Activated CD8-positive, alpha-beta T cell treated with anti-CD3 and anti-CD28 coated beads for 36 hours (primary cell): ENCODE measurements at places on chromosomes 2 and 18. TPM values are rescaled to one million over a fixed set of nuclear protein-coding genes. Genes with fewer than 3 reads are reported as not detected.

DES gene
- total RNA-seq: not detected

GRCh38 chr2:98065808-98066207 is 21.2 kb upstream of the VWA3B start:
- H3K27ac ChIP-seq: no peak overlapping the region
- H3K27me3 ChIP-seq: peaks cover 17% of the 10 kb centered on the region
- no peak overlapping the region for H3K4me3 ChIP-seq
- no peaks in the 10 kb centered on the region for H3K4me1 ChIP-seq

GRCh38 chr2:236703906-236704305 is 134.3 kb downstream of the ACKR3 start:
- no peak overlapping the region for H3K4me3 ChIP-seq
- H3K4me1 ChIP-seq: no peaks in the 10 kb centered on the region
- no peak overlapping the region for H3K27ac ChIP-seq
- no peak for DNase-seq

DNA sequence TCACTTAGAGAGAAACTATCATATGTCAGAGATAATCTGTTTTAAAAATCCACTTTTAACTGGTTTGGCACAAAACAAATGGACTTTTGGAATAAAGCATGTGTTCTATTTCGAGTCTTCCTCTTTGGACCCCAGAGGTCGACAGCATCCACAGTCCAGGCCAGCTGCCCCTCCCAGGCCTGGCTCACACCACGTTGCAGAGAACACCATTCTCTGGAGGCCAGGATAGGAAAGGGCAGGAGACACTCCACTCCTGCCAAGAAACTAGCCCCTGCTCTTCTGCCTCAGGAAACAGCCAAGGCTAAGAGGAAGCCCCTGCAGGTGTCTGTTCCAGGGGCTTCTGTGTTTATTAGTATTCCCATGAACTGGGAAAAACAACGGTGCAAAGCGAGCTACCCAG is 456.6 kb upstream of the ID2 start:
- DNase-seq: no peak
- peaks cover 10% of the 10 kb centered on the region for H3K4me1 ChIP-seq
- H3K4me3 ChIP-seq: no peak overlapping the region
- no peaks in the 10 kb centered on the region for H3K36me3 ChIP-seq
- H3K27ac ChIP-seq: no peak overlapping the region
- H3K27me3 ChIP-seq: peaks cover 3% of the 10 kb centered on the region
